ENCODE measurements at places on chromosomes 1 and 21.

DNA sequence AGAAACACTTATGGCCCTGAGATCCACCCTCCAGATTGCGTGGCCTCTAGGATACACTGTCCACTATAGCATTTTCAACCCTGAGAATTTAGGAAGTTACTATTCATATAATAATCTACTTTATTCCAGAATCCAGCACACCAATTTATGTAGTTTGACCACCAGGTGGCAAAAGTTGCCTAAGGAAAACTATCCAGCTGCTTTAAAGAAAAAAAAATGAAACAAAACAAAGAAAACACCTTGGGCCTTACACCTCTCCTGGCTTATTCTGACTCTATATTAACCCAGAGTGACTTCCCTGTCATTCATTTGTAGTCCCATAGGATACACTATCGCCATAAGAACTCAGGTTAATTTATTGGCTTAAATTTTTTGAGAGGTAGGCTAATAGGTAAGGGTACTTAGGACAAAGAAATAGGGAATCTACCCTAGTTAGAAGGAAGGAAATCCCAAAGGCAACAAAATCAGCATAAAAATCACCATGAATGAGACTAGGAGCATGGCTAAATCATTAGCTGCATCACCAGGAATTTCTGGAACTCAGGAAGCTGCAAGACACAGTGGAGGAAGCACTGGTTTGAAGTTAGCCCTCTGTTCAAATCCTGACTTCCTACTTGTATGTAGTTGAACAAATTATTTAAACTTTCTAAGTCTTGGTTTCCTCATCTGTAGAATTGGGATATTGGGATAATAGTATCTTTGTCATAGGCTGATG is 107.5 kb downstream of the SPAG17 start:
- DNase-seq: no peak

DNA sequence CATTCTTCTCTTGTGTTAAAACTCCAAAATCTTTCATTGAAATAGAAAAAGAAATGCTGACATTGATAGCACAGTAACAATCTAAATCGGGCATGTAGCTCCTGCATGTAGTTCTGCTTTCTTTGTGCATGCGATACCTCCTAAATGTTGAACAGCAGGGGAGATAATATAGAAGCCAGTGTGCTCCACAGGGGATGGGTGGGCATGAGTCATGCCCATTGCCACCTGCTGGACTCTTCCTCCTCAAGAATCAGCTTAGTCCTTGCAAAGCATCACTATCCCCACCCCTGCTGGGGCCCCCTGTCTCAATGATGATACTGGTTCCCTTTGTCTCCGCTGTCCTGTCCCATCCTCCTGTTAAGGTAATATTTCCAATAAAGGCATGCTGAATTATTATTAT is 203.0 kb downstream of the RWDD3 start:
- DNase-seq: no peak

- DNase-seq: no peak
Observed at GRCh38 chr1:226690460-226690982, 48.6 kb downstream of the ITPKB start.

DNA sequence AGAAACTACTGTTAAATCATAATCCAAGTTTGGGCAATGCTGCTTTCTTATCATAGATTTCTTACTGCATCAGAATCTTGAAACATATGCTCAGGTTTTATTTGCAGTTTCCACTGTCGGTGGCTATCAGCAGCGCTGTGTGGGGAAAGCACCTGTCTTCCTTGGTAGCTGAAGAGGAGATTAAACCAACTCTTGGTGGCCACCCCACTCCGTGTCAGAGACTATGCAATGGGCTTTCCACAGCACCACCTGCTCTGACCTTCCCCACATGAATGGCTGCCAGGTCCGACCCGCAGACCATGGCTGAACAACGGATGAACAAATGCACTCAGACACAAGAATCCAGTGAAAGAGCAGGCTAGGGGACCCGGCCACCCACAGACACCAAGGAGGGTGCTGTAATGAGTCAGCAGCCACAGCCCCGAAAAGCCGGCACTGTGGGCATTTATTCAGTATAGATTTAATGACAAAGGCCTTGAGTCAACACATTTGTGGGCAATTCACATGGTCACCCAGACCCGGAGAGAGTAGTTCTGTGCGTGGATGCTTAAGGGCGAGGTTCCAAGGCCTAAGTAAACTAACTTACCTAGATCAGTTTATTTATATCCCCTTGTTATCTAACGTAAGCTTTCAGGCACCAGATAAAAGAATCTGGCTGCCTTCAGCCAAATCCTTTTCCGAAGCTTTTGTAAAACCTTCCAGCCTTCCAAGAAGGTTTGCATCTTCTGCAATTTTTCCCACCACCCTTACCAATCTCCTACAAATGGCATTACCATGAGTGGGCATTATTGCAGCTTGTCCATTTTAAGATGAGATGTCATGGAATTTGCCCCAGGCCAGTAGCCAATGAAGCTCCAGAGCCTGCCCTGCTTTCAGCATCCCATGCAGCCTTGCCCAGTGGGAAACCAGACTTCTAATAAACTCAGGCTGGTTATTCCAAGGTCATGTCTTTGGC is 82.7 kb downstream of the HLCS start:
- DNase-seq: no peak

DNA sequence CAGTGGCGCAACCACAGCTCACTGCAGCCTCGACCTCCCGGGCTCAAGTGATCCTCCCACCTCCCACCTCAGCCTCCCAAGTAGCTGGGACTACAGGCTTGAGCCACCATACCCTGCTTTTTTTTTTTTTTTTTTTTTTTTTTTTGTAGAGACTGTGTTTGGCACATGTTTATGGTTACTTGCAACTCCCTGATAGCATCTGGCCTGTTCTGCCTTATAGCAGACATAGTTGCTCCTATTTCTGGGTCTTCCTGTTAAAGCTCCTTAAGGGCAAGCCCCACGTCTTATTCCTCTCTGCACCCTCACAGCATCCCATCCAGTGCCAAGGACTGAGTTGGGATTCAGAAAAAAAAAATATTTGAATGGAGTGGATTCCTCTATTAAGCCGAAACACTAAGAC is 17.1 kb upstream of the CNR2 start:
- no peak for DNase-seq

- no peak for DNase-seq
Observed at GRCh38 chr1:19668888-19669287, 4.2 kb downstream of the HTR6 start.

DNA sequence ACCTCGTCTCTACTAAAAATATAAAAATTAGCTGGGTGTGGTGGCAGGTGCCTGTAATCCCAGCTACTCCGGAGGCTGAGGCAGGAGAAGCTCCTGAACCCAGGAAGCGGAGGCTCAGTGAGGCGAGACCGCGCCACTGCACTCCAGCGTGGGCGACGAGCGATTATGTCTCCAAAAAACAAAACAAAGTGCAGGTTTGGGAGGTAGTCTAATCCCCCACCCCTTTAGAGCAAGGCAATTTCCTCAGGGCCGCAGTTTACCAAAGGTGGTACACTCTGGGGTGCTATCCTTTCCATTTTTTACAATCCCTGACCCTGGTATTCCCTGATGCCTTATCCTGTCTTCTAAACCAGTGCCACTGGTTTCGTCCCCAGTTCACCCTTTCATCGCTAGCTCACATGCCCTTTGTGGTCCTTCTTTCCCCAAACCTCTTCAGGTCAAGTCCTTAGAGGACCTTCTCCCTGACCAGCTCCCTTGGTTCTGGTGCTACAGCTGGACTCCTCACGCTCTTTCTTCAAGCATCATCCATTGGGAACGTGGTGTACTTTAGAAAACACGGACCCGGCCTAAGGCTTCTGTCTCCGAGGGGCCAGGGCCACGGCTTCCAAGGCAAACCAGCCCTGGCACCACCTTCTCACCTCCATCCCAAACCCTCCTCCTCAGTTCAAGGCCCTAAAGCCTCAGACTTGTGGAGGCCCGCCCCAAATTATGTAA is 873 bp downstream of the IFT25 start:
- DNase-seq: peak; percentile 2

GRCh38 chr1:41780322-41780721 is 138.4 kb downstream of the HIVEP3 start:
- no peak for DNase-seq

- DNase-seq: no peak
Observed at GRCh38 chr1:41892301-41892781, 26.4 kb downstream of the HIVEP3 start.

GRCh38 chr1:147821883-147822282 is 61.5 kb upstream of the GJA5 start:
- no peak for DNase-seq

DNA sequence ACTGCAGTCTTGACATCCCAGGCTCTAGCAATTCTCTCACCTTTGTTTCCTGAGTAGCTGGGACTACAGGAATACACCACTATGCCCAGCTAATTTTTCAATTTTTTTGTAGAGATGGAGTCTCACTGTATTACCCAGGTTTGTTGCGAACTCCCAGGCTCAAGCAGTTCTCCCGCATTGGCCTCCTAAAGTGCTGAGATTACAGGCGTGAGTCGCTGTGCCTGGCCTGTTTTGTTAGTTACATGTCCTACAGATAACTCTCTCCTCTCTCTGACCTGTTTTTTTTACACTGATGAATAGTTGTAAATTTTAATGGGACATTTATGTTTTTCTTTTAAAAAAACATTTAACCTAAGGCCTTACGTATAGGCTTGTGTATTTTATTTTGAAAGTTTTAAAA is 19.8 kb downstream of the PTBP2 start:
- DNase-seq: no peak

DNA sequence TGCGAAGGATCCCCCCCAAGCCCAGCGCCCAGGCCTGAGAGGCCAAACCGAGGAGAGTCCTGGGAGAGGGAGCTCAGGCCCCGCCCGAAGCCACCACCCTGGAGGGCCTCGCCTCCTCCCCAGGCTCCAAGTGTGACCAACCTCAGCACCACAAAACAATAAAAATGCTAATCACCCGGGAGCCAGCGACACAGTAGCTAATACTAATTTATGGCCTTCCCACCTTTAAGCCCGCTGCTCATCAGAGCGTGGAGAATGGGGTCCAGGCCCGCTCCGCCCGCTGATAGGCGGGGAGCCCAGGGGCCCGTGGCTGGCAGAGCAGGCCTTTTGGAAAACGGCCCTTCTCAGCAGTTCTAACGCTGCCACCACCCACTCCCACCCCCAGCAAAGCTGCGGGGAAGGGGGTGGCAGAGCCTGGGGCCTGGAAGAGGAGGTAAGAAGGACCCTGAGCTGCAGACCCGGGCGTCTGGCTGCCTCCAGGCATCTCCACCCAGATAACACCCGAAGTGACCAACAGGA is 20.4 kb upstream of the TAS1R2 start:
- DNase-seq: no peak

- DNase-seq: no peak
Observed at GRCh38 chr1:22236166-22236565, 93.3 kb upstream of the WNT4 start.

GRCh38 chr1:150259758-150260669 is 2.4 kb downstream of the CA14 start:
- no peak for DNase-seq

GRCh38 chr1:92843429-92844352 is 11.9 kb downstream of the RPL5 start:
- no peak for DNase-seq

GRCh38 chr1:77538956-77539518 is 143.4 kb downstream of the ZZZ3 start:
- DNase-seq: no peak

DNA sequence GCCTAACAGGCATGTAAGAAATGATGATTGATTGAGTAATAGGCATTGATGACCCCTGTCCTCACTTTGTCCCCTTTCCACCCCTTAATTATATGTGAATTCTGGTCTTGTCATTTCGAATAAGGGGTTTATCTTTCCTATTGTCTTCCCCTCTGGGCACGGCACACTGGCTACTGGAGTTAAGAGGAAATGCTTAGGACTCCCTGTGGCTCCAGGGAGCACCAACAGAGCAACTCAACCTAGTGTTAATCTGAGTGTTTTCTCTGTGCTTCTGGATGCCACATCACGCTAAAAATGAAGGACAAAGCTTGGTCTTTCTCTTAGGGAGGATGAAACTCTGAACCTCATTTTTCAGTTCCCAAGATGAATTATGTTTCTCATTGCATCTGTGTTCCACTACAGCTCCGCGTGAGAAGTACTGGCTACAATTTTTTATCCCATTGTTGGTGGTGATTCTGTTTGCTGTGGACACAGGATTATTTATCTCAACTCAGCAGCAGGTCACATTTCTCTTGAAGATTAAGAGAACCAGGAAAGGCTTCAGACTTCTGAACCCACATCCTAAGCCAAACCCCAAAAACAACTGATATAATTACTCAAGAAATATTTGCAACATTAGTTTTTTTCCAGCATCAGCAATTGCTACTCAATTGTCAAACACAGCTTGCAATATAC is 5.3 kb downstream of the FCER1A start:
- DNase-seq: no peak

DNA sequence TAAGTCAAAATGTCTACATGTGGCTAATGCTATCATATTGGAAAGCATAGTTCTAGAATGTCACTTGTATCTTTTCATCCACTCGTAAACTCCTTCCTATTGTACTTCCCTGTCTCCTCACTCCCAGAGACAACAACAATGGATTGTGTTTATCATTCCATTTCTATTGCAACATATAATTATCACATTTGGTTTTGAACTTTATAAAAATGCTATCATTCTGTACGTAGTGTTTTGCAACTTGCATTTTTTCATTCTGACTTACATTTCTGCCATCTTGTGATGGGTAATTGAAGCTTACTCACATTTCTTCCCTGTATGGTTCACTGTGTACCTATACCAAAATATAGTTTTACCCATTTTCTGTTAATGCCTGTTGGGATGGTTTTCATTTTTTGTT is 14.5 kb upstream of the CSF3R start:
- no peak for DNase-seq

- no peak for DNase-seq
Observed at GRCh38 chr1:62263006-62263813, 56.0 kb downstream of the KANK4 start.

GRCh38 chr1:59747420-59748024 is 67.2 kb upstream of the HOOK1 start:
- no peak for DNase-seq

- DNase-seq: no peak
Observed at GRCh38 chr1:1461721-1462317, 9.7 kb upstream of the ATAD3B start.

DNA sequence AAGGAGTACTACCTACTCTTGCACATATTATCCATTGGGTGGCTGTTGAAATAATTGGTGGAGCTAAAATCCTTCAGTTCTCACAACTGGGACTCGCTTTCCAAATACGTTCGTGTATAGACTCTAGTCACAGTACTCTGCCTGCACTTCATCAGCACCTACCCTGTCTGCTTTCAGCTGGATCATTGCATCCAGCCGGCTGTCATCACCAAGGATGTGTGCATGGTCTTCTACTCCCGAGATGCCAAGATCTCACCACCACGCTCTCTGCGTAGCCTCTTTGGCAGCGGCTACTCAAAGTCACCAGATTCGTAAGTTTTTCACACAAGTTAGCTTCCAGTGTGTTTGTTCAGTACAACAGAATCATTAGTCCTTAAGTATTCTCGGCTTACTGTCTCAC is 37.3 kb upstream of the PGD start:
- no peak for DNase-seq

- DNase-seq: no peak
Observed at GRCh38 chr1:45044916-45045315, 32.9 kb downstream of the UROD start.

DNA sequence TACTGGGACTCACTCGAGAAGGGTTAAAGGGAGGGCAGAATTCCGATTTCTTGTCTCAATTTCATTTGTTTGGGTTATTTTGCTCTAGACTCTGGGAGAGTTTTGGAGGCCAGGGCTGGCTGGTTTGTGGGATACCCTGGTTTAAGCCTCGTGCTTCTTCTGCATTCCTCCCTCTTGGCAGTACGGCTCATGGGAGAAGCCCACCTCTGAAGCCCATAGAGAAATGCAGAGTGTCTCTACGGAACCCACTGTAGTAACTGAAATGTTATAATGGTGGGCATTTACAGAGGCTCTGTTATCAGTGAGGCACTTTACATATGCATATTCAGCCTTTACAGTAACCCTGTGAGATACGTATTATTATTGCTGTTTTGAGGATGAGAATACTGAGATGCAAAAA is 43.9 kb downstream of the ROR1 start:
- DNase-seq: no peak

Data from stimulated activated CD4-positive, alpha-beta T cell treated with anti-CD3 and anti-CD28 coated beads, Interleukin-12 subunit alpha, Interleukin-12 subunit beta, amount 100 ng/mL, for 24 hours (primary cell).